Body of pancreas (tissue), 4 donors: ENCODE measurements at places on chromosomes 7 and 10. TPM values are rescaled to one million over a fixed set of nuclear protein-coding genes. Genes with fewer than 3 reads are reported as not detected.

GRCh38 chr7:142884286-142884640 lies 1.3 kb downstream of the TRPV6 start:
- DNase-seq: no peak

DNA sequence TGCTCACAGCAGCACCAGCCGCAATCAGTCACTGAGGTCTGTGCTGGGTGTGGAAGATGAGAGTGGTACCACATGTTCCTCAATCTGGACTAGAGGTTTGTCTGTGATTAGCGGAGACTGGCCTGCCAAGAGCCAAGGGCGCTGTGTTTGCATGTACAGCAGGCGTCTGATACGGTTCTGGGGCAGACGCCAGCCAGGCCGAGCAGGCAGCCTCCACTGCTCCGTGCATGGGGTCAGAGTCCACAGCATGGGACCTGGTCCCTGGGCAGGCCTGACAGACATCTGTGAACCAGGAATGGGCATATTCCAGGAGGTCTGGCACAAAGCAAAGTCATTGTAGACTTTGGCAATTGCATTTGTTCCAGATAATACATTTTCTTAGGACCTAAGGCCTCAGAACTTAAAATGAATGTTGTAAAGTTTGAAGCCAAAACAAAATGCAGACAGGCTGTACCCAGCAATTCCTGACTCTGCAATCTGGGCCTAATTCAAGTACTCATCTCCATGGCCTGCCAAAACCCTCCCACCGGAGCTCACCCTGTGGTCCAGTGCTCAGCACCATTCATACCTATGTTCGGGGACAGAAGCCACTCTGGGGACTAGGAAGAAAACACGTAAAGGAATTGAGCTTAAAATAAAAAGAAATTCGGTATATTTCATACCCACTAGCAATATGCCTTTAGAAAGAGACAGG lies 50.0 kb upstream of the FAM20C start:
- peak; percentile 98 for DNase-seq

DNA sequence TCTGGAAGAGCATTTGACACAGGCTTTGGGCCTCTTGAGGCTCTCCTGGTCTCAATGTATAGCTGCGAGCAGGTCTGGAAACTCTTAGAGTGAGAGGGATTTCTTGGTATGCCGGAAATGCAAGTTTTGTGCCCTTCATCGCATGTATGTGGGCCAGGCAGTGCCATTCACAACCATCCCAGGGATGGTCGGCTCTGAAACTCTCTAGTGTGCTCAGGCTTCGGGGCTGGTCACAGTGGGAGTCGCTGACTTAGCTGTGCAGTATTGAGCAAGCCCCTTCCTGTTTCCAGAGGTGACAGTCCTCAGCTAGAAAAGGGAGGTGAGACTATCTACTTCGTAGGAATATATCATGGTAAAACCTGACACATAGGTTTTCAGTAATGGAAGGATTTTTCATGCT lies 2.0 kb upstream of the AOAH start:
- no peak for DNase-seq

GRCh38 chr7:128233471-128233870 lies 7.6 kb upstream of the LEP start:
- no peak for DNase-seq

DNA sequence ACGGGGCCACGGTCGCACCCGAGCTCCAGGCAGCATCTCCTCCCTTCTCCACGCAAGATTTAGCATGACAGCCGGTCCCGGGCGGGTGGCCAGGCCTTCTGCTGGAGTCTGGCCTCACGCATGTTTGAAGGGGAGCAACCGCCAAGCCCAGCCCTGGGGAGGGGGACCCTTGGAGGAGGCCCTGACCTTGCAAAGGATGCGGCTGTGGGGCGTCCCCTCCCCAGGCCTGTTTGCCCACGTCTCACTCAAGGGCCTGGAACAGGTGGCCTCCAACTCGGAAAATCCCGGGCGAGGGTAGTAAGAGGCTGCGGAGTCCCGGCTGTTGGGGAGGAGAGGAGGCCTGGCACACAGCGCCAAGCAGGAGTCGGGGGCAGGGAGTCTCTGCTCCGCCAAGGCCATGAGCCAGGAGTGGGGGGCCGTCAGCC lies 50.6 kb upstream of the DPYSL4 start:
- DNase-seq: no peak

DKK1 gene
- not detected for total RNA-seq

DNA sequence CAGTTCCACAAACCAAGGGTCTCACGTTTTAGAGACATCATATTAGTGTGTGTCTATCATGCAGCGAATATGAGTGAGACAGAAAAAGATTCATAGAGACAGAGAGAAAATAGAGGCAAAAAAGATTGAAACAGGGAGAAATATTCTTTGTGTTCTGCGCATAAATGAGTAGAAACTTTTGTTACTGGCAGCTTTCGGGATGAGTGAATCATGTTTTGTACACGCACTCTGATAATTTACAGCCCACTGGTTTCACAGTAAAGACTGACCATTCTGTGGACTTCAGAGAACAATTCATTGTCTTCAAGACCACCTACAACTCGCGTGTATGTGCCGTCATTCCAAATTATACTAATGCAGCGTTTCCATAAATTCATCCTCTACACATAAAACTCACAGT lies 60.2 kb downstream of the NRCAM start:
- no peak for DNase-seq

SMKR1 gene
- not detected for total RNA-seq

- no peak for DNase-seq
Measured at GRCh38 chr10:105010411-105011121, 369.5 kb downstream of the SORCS3 start.

- no peak for DNase-seq
Measured at GRCh38 chr10:75723319-75723980, 292.0 kb downstream of the LRMDA start.

GRCh38 chr7:36266683-36267082 lies 113.6 kb downstream of the EEPD1 start:
- DNase-seq: no peak

DNA sequence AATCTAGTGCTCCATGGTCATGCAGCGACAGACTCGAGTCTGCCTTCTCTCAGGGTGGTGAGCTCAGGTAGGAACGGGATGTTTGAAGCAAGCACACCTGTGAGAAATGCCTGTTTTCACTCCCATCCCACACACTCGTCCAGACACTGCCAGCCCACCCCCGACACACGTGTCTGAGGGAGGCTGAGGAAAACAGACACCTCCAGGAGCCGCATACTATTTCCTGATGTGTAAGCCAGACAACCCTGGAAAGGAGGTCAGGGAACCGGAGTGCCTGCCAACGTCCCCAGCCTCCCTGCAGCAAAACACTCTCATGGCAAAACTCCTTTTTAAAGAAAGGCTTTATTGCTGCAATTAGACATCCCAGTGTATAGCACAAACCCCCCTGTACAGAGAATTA lies 80.2 kb downstream of the ALOX5 start:
- DNase-seq: peak; percentile 59
